Left ventricle myocardium inferior (tissue), 1 donor: ENCODE measurements at places on chromosomes 16 and 17.

DNA sequence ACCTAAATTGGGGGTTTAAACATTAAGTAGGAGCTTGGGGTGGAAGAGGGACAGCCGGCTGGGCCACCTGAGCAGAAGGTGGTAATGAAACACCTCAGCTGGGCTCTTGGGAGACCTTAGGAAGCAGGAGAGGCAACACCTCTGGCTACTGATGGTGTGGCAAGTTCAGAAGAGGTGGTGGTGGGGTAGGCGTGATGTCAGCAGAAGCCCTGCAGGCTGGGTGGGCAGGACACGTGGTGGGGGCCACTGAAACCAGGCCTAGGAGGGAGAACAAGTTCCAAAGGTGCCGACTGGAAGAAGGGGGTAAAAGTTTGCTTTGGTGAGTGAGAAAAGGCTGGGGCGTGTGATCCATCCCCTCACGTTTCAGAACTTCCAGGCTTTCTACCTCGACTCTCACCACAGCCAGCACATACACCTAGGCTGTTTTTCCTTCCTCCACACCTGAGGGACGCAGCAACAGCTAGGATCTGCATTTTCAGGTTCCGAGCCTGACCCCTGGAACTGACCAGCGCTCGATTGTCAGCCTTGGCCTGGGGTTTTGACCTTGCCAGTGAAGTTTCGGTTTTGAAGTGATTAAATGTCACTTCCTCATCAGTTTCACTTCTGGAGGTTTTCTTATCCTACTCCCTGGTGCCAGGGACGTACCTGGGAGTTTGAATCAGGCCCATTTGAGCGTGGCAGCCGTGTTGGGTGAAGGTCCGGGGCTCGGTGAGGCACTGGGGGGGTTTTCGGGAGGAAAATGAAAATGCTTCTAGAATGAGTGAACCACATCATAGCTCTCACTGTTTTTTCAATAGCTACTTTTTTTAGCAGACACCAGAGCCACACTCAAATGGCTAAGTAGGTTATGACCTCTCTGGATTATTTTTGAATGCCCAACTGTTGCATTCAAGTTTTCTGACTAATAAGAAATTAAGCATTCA is 10.0 kb downstream of the SNN start:
- DNase-seq, result no peak

DNA sequence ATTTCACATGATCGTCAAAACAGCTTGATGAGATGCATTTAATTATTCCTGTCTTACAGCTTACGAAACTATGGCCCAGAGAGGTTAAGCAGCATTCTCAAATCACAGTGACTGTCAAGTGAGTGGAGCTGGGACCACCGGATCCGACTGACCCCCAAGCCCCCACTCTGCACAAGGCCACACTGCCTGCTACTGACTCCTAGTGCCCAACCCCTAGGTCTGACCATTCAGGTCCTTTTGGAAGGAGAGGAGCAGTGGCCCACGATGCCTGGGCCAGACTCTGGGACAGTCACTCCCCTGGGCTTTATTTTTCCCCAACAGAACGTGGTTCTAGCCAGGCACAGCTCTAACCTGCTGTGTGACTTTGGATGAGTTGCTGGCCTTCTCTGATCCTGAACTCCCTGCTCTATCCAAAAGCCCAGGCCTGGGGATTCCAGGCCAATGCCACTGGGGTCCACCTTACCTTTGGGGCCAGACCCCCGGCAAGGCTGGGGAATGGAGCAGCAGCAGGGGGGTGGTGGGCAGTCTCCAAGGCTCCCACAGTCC is 9.9 kb downstream of the TSPOAP1 start:
- no peak for DNase-seq

DNA sequence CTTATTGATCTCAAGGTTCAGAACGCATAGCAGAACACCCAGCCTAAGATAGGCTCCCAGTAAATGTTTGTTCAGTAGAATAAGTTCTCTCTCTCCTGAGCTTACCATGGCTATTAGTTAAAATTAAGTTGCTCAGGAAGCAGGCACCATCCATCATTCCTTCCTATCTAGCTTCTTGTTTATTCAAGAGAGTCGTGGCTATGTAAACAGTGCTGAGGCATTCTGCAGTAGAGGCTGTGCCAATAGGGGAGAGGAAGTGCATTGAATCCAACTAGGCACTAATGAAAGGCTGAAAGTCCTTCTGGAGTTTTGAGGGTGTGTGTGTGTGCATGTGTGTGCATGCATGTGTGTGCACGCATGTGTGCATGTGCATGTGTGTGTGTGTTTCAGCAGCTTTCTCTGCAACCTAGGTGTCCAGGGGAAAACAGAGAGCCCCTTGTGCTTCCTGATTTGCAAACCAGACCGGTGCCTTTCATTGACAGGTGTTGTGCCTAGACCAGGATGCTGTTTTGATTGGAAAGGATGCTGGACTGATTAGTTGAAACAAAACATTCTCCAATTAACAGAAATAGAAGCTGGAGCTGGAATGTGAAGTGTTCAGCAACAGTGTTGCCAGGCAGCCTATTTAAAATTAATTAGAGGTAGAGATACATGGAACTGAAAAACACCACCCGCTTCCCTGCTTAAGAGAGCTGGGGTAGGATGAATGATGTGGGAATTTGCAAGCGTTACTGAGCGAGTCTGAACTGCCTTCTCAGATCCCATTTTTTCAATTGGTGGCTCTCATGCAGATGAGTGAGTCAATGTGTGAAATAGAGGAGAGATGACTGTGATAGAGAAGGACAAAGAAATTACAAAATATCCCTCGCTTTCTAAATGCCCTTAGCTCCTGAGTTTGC is 103.3 kb upstream of the CLEC3A start:
- DNase-seq, result no peak

- DNase-seq, result peak; percentile 93
These were observed 6.0 kb upstream of the LPCAT2 start for GRCh38 chr16:55502801-55503366.

DNA sequence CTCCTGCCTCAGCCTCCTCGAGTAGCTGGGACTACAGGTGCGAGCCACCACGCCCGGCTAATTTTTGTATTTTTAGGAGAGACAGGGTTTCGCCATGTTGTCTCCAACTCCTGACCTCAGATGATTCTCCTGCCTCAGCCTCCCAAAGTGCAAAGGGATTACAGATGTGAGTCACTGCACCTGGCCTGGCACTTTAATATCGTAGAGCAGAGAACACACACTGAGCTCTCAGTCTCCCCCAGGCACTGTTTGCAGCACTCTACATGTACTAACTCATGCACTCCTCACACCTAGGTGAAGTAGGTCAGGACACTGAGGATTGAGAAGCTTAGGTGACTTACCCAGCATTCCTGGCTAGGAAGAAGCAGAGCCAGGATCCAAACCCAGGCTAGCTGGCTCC is 15.0 kb downstream of the C17orf100 start:
- no peak for DNase-seq

DNA sequence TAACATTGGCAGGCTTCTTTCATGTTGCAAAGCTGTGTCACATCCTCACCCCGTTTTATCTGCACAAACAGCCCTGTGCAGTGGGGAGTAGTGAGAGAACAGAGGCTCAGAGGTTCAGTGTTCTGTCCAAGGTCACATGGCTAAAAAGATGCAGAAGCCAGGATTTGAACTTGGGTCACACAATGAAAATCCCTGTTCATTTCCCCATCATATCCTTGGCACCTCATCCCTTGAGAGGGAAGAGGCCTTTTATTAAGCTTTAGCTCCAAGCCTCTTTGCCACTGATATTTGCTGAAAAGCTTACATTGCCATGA is 106.6 kb downstream of the AMFR start:
- no peak for DNase-seq

GRCh38 chr16:89152831-89153700 is 18.5 kb upstream of the CDH15 start:
- DNase-seq, result no peak

DNA sequence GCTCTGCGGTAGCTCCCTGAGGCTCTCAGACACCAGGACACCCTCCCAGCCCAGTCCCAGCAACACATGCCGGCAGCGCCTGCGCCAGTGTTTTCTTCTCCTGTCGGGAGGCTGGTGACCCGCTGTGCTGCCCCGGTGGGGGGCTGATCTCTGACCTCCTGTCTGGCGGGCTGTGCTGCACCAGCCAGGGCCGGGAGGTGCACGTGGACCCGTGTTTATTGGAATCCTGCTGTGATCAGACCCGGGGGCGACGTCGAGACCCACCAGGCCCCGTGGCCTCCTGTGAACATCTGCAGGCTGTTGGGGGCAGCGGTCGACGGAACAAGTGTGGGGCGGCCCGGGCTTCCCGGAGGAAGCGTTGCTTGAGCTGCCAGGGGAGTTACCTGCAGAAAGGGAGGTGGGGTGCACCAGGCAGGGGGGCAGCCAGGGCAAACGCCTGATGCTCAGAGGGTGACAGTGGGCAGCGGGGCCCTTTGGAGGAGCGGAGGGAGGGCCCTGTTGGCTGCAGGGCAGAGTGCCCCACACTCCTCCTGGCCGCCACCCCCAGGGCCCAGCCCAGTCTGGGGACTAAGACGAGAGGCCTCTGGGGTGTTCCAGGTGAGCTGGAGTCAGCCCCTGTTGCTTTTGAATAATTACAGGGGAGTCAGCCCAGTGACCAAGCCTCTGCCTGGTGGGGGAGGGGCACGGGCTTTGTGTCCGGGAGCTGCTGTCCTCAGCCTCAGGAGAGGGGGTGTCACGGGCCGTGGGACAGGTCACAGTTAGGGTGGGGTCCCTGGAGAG is 2.3 kb upstream of the SSTR5 start:
- DNase-seq, result no peak

DNA sequence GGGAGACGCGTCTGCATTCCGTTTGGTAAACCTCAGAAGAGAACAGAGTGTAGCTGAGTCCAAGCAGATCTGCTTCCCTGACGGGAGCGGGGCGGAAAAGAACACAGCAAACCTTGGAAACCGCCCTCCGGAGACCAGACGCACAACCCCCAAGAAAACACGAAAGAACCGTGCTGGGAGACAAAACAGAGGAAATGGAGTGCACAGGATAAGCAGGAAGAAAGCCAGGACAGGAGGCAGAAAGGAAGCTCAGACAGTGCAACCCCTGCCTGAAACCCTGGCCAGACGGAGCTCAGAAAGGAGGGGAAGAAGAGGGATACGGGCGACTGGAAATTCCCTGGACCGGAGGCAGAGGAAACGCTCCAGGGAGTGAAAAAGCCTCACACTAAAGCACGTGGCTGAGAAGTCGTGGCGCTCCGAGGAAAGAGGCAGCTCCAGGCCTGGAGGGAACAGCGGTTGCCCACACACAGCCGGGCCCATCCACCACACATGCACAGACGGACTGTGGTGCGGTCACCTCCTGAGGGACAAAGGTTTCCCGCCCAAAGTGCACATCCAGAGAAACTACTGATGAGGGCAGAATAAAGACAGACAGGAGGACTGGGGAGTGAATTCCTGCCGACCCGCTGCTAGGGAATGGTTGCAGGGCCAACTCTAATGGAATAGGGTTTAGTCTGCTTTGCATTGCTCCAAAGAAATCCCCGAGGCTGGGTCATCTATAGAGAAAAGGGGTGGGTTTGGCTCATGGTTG is 10.2 kb downstream of the DPEP1 start:
- DNase-seq, result no peak
